Pancreas (tissue), 10 donors: ENCODE measurements at places on chromosomes 6 and 20.
A peak's percentile ranks its signal among the peaks of the same experiment; 100 is the strongest.

- no peak for DNase-seq
Measured at GRCh38 chr6:160202411-160202810, 56.2 kb downstream of the SLC22A2 start.

DNA sequence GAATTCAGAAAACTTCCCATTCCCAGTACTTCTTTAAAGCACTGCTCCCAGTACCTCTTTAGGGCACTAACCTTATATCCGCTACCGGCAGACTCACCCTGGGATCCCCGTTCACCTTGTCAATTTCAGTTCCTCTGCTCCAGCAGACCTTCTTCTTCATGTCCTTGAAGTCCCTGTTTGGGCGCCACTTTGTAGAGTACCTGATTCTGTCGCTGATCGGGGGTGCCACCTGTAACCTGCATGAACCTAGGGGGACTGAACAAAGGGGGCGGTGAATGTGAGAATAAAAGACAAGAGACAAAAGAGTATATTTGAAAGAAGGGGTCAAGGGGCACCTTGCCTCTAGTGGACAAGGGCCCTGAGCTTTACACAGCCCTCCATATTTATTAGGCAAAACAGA is 4.9 kb upstream of the GINS1 start:
- no peak for DNase-seq

DNA sequence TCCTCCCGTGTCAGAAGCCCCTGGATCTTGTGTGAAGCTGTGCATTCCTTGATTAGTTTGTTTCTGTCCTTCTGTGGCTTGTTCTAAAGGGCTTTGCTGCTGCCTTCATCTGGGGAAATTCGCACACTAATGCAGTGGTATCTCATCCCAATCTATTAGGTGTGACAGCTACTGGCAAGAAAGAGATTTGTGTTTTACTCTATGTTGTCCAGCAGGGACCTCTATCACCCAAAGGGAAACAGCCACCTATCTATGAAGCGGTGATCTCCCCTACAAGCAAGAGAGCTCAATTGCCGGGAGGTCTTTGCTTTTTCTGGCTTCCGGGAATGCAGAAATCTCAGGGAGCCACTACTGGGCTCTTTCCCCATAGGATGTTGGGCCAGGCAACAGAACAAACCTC is 151.8 kb downstream of the NRN1 start:
- no peak for DNase-seq

- no peak for DNase-seq
Measured at GRCh38 chr6:13660893-13661292, 45.8 kb downstream of the NOL7 start.

GRCh38 chr20:14800707-14801425 is 463.5 kb upstream of the FLRT3 start:
- no peak for DNase-seq

DNA sequence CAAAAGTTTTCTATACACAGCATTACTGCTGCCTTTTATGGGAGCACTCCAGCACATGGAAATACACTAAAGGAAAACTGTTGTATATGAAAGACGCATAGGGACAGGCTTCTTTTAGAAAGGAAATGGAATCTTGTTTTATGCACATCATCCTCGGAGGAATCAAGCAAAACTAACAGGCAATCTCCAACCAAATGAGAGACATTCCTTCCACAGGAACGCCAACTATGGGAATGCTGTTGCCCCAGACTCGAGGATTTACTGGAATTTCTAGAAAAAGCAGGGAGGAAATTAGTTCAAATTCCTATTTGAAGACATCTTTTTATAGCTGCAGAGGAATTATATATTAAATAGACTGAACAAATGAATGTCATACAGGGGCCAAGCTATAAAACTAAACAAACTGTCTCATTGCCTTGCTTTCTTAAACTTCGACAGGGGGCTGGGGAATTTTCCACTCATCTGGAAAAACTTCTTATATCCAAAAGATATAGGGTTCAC is 52.2 kb downstream of the LYRM4 start:
- no peak for DNase-seq

DNA sequence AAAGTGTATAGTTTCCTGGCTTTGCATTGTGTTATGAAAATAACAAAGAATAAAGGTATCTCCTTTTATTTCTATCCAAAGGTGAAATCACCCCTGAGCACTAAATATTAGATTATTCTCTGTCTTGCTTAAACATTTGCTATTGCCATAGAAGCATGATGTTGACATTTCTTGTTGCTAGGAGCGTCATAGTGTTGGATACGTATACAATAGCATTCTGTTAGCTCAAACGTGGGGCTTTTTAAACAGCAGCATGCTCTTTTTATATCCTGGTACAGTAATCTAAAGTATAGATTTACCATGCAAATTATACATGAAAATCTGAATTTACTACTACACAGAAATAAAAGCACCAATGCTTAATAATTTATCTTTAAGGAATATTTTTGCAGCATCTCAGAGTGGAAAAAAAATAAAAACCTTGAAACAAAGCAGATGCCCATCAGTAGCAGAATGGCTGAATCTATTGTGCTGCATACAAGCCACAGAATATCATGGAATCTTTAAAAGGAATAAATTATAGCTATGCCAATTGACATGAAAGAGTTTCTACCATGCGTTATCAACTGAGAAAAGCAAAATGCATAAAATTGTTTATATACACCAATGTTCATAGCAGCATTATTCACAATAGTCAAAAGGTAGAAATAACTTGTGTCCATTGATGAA is 9.6 kb upstream of the HSF2 start:
- no peak for DNase-seq

DNA sequence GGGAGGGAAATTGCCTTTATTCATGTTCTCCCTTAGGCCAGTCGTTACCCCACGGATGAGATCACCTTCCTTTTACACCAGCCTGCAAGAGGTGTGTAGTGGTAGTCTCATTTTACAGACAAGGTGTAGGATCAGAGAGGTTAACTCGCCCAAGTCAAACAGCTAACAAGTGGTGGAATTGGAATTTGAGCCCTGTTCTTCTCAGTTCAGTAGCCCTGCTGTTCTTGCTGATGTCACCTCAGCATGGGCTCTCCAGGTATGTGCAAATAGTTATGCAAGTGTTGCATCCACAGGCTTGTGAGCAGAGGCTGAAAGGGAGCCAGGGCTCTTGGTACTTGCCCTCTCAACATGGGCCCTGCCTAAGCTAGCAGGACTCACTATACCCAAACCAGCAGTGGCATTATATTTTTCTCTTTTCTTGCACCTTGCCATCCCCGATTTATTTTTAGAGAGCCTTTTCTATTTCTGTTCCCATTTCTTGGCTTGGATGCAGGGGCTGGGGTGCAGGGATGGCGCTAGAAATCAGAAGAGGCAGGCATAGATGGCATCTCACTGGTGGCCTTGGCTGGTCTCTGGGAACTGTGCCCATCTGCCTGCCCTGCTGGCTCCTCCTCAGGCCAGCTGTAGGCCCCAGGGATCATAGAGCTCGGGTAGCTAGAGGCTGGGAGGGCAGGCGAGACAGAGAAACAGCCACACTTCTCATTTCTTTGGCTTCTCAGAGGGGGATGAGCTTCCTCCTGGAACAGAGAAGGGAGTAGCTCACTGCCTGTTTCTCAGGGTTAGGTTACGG is 18.2 kb downstream of the PPARD start:
- peak; percentile 50 for DNase-seq
